Fibroblast of skin of abdomen (primary cell): ENCODE measurements at places on chromosomes 13 and 19.

DNA sequence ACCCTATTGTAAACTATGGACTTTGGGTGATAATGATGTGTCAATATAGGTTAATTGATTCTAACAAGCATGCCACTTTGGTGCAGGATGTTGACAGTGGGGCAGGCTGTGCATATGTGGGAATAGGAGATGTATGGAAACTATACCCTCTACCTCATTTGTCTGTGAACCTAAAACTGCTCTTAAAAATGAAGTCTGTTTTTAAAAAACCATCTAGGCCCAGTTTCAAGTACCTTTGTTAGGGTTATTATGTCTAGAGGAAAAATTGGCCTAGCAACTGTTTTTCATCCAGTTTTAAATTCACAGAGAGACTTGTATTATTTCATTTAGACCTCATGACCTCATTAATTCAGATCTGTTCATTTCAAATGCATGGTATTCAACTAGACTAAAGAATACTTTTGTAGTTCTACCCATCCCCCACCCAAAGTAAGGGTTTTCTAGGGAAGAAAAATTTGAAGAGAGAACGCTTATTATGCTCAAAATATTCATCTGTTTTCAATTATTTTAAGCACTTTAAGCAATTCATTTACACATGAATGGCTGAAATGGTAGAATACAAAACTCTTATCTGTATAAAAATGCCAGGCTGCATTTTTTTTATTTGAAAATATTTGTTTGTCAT is 1781.9 kb upstream of the MIR17HG start:
- no peak for DNase-seq

DNA sequence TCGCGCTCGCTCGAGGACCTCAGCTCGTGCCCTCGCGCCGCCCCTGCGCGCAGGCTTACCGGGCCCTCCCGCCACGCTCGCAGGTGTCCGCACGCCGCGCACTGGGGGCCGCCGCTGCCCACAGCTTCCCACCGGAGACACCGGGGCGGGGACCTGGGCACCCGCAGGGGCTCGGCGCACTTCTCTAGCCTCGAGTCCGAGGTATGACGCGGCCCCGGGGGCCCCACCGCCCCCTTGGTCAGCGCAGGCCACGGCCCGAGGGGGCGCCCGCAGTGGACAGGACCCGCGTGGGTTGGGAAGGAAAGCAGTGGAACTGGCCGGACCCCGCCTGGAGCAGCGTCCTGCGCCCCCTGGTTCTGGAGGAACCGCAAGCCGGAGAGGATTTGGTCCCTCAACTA is 2.1 kb upstream of the GRWD1 start:
- DNase-seq, result no peak

DNA sequence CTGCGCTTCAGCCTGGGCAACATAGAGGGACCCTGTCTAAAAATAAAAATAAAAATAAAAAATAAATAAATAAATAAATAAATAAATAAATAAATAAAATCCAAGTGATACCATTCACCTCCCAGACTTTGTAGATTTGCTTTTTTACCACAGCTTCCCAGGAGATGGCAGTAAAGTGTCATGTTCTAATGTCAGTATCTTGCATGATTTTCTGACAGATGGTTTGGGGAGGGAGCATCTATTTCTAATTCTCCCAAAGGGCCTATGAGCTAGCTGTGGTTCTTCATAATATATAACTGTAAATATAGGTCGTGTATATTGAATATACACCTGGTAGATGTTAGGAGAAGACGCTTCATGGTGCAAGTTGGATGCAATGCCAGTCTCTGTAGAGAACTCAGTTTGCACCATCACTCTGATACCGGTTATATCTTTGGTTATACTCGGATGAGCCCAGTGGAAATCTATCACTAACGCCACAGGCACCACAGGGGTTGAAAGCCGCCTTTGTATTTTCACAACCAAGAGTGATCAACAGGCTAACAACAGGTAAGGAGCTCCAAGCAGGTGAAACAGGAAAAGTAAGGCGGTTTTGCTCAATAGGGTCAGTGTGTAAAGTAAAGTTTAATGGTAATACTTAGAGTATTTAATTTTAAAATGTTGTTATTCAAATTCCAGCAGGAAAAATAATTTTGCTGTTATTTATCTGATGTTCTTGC is 13.9 kb downstream of the APLP1 start:
- DNase-seq, result peak; percentile 75

GRCh38 chr13:114089341-114089740 is 43.1 kb downstream of the RASA3 start:
- no peak for DNase-seq

DNA sequence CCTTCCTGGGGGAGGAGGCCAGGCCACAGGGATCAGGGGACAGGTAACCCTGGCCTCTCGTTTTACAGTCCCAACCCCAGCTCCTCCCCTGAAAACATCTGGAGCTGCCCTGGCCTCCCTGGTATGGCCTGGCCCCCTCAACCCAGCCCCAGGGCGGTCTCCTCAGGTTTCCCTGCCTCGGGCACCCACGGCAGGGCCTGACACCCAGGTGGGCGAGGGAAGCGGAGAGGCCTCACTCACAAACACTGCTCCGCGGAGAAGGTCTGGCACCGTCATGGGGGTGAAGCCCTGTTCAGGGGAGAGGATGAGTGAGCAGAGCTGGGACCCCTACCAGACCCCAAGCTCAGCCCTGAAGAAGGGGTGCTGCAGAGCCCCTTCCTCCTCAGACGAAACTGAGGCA is 6.5 kb upstream of the CCER2 start:
- DNase-seq, result no peak

DNA sequence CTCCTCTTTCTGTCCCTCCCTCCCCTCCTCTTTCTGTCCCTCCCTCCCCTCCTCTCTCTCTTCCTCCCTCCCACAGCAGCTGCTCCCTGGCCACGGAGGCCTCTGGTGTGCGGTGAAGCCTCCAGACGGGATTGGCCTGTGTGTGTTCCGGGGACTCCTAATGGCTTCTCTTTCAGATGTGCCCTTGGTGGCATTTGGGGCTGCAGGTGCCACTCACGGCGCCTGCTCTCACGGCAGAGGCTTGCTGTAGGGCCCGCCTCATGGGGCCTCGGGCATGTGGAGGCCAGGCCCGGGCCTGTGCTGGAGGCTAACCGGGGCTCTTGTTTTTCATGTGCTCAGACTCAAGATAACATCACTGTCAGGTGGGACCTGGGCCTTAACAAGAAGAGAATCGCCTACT is 20.9 kb downstream of the UPF1 start:
- no peak for DNase-seq

DNA sequence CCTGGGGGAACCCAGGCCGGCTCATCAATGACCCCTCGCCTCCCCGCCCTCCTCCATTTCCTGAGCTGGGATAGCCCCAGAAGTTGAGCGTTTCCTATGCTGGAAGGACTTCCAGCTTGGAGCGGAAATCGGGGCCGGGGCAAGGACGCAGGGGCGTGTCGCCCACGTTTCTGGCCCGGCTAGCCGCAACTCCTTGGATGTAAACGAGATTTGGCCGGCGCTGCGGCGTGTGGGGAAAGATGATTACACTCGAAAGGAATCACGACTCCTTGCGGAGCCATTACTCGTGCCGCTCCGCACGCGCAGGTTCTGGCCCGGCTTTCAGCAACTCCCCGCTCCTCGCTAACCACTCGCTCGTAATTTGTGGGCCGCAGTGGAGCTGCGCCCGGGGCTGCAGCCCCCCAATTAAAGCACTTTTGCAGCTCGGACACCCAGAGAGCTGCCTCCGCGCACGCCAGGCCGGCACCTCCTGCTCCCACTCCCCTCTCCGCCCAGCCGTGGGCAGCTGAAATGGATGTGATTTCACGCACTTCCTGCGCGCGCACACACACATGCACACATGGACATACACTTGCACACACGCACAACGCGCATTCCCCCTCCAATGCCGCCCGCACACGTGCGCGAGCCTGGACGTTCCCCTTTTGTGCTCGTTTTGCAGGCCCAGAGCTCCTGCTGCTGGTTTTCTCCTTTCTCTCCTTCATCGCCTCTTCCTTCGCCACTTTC is 15.7 kb downstream of the ZIC5 start:
- DNase-seq, result peak; percentile 35

DNA sequence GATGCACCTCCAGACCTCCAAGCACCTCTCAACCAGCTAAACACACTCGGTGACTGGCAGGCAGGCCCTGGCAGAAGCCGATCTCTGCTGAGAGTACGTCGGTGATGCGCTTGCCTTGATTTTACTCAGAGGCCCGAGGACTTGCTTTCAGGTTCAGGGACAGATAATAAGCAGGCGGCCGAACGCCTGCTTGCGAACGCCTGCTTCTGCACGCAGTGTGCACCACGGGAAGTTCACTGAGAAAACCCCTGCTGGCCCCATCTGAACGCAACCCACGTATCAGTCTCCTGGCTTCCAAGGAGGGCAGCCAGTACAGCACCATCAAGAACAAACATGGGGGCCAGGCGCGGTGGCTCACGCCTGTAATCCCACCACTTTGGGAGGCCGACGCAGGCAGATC is 108.0 kb downstream of the STK24 start:
- no peak for DNase-seq

DNA sequence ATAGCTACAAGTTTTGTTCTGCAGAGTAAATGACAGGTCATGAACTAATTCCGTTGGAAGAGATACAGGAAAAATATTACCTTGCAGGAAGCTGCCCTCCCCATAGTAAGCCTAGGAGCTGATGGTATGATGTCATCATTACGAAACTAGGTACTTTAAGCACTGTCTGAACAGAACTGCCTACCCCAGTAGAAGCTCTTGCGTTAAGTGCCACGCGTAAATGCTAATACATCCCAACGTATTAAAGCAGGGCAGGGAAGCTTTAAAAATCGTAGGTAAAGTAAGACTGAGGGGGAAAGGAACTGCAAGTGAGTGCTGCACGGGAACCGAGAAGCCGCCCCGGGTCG is 572 bp downstream of the UGGT2 start:
- DNase-seq, result peak; percentile 56

GRCh38 chr19:55652311-55653128 is 2.3 kb upstream of the U2AF2 start:
- no peak for DNase-seq

DNA sequence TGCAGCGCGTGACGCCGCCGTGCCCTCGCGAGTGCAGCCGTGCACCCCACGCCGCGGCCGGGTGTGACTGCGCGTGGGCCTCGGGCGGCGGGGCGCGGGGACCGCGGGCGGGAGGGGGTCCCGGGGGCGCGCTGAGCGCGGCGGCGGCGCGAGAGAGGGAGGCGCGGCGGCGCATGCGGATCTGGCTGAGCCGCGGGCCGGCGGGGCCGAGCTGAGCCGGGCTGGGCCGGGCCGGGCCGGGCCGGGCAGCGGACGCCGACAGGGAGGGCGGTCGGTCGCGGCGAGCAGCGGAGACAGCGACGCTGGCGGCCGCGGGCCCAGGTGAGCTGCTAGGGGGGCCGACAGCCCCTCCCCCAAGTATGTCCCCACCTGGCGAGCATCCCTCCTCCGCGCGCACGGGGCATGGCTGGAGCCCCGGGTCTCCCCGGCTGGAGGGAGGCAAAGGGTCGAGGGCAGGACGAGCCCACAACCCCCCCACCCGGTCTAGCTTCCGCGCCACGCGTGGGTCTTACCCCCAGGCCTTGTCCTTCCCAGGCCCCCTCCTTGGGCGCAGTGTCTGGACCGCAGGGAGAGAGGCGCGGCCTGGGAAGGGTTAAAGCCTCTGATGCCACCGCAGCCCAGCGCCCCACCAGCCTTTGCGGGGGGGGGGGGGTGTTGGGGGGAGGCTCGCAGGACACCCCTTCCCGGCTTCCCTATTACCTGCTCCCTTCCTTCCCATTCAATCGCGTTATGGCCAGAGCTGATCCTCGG is at the start of gene SPTBN4:
Gene SPTBN4, plus strand, starts transcription at position 17 of the 750 bp plus-strand sequence. CDS start 5,621 bp downstream, outside the sequence.
- no peak for DNase-seq

DNA sequence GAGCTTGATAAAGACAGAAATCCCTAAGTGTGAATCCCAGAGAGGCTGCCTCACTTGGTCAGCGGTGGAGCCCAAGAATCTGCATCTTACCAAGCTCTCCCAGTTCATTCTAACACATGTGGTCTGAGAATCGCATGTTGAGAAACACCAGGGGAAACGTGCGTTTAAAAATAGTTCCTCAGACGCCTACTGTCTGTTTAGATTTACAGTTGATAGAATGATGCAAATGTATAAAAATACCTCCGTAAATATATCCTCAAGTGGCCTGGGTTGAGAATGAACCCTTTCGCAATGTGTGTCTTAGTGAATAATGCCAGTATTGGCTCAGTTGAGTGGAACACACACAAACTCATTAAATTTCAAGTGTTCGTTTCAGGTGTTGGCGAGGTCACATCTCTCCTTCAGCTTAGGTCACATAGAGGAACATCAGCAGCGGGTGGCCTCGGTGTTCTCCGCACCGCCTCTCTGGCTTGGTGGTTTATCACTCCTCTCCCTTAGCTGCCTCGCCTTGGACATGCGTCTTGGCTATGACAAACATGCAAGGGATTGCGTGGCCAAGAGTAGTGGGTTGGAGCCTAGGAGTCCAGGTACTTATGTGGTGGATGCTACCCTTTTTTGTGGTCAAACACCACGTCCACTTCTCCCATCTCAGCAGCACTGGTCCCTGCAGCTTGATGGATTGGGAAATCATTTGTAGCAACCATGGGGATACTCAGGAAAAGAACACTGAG is 117.6 kb upstream of the SPATA13 start:
- no peak for DNase-seq

- no peak for DNase-seq
These were observed 561.0 kb upstream of the KLF12 start for GRCh38 chr13:74695021-74695800.

- DNase-seq, result no peak
These were observed 1.3 kb downstream of the ALG5 start for GRCh38 chr13:36997716-36998427.

GRCh38 chr19:4534836-4535658 is at the start of gene PLIN5:
Gene PLIN5, minus strand, starts transcription at chr19:4535224. Its CDS starts 1,150 bp downstream, at chr19:4534074.
- peak; percentile 18 for DNase-seq

GRCh38 chr13:91714855-91715254 is 316.4 kb downstream of the GPC5 start:
- no peak for DNase-seq

- no peak for DNase-seq
These were observed 116.9 kb downstream of the USP12 start for GRCh38 chr13:27054760-27055159.

- DNase-seq, result no peak
These were observed 126.6 kb downstream of the USP12 start for GRCh38 chr13:27044837-27045570.

- DNase-seq, result no peak
These were observed 17.7 kb downstream of the GRIK5 start for GRCh38 chr19:42052241-42052863.

DNA sequence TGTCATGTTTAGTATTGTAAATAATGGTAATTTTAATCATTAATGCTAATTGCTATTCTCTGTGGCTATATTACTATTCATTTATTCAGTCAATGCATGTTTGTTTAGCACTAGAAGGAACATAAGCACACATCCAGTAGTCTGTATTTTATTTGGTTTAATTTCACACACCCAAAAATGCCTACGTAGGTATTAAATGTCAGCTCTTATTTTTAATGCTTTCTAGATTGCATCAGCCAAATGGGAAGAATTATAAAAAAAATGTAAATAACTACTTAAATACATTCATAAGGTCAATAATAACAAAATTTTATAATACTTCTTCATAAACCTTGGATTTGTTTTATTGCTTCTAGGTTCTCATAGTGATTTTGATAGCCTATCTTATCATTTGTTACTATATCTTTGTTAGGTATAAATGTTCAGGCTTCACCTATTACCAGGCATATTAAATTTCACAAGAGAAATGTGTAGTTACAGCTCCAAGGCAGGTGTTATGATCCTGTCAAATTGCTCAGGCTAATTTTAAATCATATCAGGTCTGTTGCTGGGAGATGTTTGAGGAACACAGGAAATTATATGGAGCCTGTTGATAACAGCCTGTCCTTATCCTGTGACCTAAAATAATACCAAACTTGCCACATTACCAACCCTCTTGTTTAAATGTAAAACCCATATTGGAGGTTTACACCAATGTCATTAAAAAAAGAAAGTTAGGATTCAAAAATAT is 34.4 kb downstream of the ITGBL1 start:
- DNase-seq, result no peak
